ENCODE measurements at places on chromosomes 5 and 9. TPM values are rescaled to one million over a fixed set of nuclear protein-coding genes. Genes with fewer than 3 reads are reported as not detected.

GRCh38 chr9:114757984-114758383 is 47.9 kb downstream of the TNFSF15 start:
- H3K27ac ChIP-seq: no peak overlapping the region
- DNase-seq: no peak
- peaks cover 15% of the 10 kb centered on the region for H3K36me3 ChIP-seq
- H3K4me1 ChIP-seq: peaks cover 34% of the 10 kb centered on the region

GRCh38 chr5:92836855-92837755 is 743.9 kb downstream of the NR2F1-AS1 start:
- H3K36me3 ChIP-seq: no peaks in the 10 kb centered on the region
- DNase-seq: no peak
- H3K27ac ChIP-seq: no peak overlapping the region
- no peaks in the 10 kb centered on the region for H3K4me1 ChIP-seq

GRCh38 chr9:116471093-116471906 is 215.8 kb upstream of the TRIM32 start:
- no peak for DNase-seq
- peaks cover 2% of the 10 kb centered on the region for H3K36me3 ChIP-seq

- DNase-seq: no peak
- H3K4me1 ChIP-seq: peaks cover 43% of the 10 kb centered on the region
- no peak overlapping the region for H3K27ac ChIP-seq
Measured at GRCh38 chr5:76388236-76388635, 14.8 kb upstream of the IQGAP2 start.

GRCh38 chr9:112774006-112774996 is 23.7 kb downstream of the SNX30 start:
- H3K27ac ChIP-seq: no peak overlapping the region
- no peaks in the 10 kb centered on the region for H3K27me3 ChIP-seq
- peaks cover 13% of the 10 kb centered on the region for H3K36me3 ChIP-seq
- peaks cover 43% of the 10 kb centered on the region for H3K4me1 ChIP-seq

The CDH9 gene
- not detected for total RNA-seq

DNA sequence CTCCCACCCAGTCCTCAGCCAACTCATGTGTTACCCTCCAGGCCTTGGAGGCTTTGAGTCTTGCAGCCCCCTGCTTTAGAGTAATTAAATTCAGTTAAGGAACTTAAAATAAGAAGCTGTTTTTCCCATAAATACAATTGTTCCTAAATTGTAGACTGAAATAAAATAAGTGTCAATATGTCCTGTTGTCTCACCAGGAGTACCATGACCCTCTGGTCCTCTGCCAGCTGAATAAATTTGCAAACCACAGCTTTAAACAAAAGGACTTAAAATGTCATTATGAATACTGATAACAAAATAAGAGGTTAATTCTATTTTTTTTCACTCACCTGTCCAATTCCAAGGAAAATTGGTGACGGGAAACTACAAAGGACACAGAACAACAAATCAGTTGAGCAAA is 15.6 kb downstream of the SLC35D2 start:
- H3K4me3 ChIP-seq: no peak overlapping the region
- no peaks in the 10 kb centered on the region for H3K4me1 ChIP-seq
- peaks cover 6% of the 10 kb centered on the region for H3K36me3 ChIP-seq

The TEX48 gene
- not detected for total RNA-seq

The COL23A1 gene
- 0.60 TPM for total RNA-seq

- H3K27me3 ChIP-seq: no peaks in the 10 kb centered on the region
- no peak overlapping the region for H3K4me3 ChIP-seq
- no peaks in the 10 kb centered on the region for H3K36me3 ChIP-seq
- DNase-seq: no peak
- no peak overlapping the region for H3K27ac ChIP-seq
Measured at GRCh38 chr5:29054694-29055093, 2016.3 kb upstream of the CDH9 start.

The DBH gene
- not detected for total RNA-seq

DNA sequence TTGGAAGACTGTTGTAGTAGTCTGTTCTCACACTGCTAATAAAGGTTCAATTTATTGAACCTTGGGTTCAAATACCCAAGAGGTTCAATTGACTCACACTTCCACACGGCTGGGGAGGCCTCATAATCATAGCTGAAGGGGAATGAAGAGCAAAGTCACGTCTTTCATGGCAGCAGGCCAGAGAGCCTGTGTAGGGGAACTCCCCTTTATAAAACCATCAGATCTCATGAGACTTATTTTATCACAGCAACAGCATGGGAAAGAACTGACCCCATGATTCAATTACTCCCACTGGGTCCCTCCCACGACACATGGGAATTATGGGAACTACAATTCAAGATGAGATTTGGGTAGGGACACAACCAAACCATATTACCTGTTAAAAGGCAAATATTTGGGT is 268.2 kb downstream of the TMEM167A start:
- no peak overlapping the region for H3K4me3 ChIP-seq
- no peak overlapping the region for H3K27ac ChIP-seq
- H3K4me1 ChIP-seq: peaks cover 2% of the 10 kb centered on the region
- H3K36me3 ChIP-seq: no peaks in the 10 kb centered on the region
- DNase-seq: no peak

GRCh38 chr5:74510476-74511075 is 130.0 kb downstream of the ENC1 start:
- H3K4me3 ChIP-seq: no peak overlapping the region
- DNase-seq: no peak
- H3K27ac ChIP-seq: no peak overlapping the region
- peaks cover 7% of the 10 kb centered on the region for H3K27me3 ChIP-seq
- H3K4me1 ChIP-seq: no peaks in the 10 kb centered on the region

All from activated naive CD8-positive, alpha-beta T cell treated with anti-CD3 and anti-CD28 coated beads, Interleukin-2, amount 10 ng/mL, durations not matched to agents 7 days and 5 days (primary cell).